Anterior cingulate cortex (tissue), 58 donors: ENCODE measurements at places on chromosomes 16 and 17.

GRCh38 chr16:11547118-11547916 lies 39.4 kb downstream of the LITAF start:
- DNase-seq = peak; percentile 18

DNA sequence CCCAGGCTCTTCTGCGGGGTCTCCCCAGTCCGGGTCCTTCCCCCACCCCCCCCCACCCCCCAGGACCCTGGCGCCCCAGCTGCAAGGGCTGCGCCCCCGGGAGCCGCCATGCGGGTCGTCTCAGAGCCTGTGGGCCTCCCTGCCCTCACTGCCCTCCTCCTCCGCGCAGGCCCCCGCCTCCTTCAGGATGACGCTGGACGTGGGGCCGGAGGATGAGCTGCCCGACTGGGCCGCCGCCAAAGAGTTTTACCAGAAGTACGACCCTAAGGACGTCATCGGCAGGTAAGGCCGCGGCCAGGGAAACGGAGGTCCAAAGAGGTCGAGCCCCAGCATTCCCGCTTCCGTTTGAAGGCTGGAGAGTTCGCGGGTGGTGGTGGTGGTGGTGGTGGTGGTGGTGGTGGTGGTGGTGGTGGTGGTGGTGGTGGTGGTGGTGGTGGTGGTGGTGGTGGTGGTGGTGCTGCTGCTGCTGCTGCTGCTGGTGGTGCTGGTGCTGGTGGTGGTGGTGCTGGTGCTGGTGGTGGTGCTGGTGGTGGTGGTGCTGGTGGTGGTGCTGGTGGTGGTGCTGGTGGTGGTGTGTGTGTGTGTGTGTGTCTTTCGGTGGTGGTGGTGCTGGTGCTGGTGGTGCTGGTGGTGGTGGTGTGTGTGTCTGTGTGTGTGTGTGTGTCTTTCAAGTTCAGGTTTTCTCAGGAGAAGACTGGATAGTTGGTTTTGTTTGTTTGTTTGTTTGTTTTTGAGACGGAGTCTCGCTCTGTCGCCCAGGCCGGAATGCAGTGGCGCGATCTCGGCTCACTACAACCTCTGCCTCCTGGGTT lies 615 bp downstream of the PHKG2 start:
- no peak for DNase-seq

DNA sequence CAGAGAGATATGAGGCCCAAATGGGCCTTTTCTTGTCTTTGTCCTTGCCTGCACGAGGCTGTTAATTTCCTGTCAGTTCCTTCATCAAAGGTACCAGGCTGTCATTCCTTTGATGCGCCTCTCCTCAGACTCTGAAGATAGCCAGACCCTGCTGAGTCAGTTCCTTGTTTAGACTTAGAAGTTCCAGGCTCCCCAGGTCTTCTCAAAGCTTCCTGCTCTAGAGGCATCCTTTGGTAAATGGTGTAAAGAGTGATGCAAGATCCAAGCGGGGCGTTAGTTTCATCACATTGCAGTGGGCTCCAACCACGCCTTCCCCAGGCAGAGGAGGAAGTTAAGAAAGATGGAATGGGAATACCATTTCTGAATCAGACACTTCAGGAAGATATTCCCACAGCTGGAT lies 4.0 kb upstream of the CDH11 start:
- no peak for DNase-seq

GRCh38 chr16:87221633-87222032 lies 95.6 kb downstream of the C16orf95 start:
- no peak for DNase-seq
